ENCODE measurements at places on chromosomes 5 and 9. TPM values are rescaled to one million over a fixed set of nuclear protein-coding genes. Genes with fewer than 3 reads are reported as not detected.

DNA sequence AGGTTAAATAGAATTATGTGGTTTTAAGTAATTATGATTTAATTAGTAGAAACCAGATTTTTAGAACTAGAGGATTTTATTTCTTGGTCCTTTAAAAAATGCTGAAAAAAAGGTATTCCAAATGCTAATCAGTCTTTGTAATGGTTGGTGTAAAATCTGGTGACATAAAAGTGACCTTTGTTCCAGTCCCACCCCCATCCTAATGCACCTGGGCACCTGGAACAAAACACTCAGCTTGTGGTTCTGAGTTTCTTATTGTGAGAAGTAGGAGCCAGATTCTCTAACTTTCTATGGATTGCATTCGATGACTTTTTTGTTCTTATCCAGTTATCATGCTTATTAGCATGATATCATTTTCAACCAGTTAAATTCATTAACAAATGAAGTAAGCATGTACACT, 115.1 kb upstream of the CTNND2 start:
- DNase-seq: no peak

The TUSC1 gene
- 2.0 TPM for total RNA-seq

The IL9 gene
- total RNA-seq: not detected

GRCh38 chr5:156137071-156137869, 189.7 kb upstream of the SGCD start:
- peak; percentile 10 for DNase-seq

- DNase-seq: peak; percentile 43
Measured at GRCh38 chr9:34413231-34413852, 36.6 kb upstream of the MYORG start.

The LCN9 gene
- not detected for total RNA-seq

GRCh38 chr5:74596927-74597326, 43.6 kb downstream of the ENC1 start:
- no peak for DNase-seq

DNA sequence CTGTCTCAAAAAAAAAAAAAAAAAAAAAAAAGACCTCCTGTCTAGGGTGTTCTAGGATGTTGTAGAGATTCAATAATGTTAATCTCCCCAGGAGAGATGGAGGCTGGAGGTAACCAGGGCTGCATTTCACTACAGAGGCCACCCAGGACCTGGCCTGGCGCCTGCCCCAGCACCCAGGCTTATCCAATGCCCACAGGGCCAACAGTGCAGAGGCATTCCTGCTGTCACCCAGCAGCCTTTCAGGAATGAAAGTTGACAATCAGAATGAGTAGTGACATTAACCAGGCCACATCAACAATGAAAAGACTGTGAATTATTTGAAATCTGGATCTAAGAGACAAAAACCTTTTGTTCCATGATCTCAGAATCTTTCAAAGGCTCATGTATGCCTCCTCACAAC, 36.2 kb upstream of the GABRP start:
- no peak for DNase-seq

The JAK2 gene
- 7.2 TPM for total RNA-seq

DNA sequence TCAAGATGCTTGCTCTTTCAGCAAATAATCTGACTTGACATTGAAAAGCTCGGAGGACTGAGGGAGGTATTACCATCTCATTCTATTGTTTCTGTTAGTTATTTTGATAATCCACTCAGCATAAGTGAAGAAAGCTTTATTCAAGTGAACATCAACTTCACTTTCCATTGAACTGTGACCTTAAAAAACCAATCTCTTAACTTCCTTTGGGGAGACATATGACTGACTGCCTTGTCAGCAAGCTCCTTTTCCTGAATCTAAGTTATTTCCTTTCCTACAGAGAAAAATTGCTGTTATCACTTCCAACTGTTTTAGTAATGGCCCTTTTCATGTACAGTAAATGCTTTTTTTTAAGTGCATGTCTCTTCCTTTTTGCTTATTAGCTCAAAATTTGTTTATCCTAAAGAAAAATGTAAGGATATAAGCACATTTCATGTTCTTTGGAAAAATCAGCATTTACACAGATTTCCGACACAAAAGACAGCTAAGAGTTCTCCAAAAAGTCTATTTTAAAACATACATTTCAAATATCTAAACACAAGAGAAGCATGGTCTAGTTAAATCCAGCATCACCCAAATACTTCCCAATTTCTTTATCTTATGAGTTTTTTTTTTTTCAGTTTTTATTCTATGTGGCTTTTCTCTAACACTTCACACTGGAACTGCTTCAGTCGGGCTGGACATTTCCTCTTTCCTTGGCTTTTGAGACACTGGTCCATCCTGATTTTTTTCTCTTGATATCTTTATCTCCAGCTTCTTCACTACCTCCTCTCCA, 117.9 kb upstream of the DAB2 start:
- no peak for DNase-seq

DNA sequence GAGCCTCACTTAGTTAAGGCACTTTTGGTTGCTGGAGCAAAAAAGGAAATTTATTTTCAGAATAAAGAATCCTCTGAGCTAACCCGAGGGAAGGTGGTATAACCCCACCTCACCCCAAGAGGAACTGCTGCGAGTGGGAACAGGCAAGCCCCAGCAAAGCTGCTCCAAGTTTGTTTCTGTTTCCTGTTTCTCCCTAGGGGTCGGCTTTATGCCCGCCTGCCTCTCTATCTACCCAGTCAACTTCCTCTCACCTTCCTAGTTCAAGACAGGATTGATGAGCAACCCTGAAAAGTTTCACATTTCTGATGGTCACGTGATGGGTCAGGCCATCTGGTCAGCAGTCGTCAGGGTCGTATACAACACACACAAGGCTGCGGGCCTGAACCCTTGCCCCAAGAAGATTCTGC, 31.1 kb downstream of the TRIO start:
- peak; percentile 56 for DNase-seq

GRCh38 chr9:101705135-101705661, 33.2 kb downstream of the GRIN3A start:
- DNase-seq: no peak

DNA sequence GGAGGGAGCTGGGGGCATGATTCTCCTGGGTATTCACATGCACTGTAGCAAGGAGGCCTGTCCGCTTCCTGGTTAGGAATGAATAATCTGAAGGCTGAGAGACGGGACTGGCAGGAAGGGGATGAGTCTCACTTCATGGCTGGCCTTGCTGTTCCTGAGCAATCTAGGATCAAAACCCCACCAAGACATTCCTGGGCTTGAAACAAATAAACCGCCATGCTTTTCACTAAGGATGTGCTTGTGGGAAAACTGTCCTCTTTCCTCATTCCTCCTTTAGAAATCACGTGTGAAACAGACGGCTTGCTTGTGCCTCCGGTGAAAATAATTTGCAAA, 132.8 kb downstream of the MACROH2A1 start:
- no peak for DNase-seq

DNA sequence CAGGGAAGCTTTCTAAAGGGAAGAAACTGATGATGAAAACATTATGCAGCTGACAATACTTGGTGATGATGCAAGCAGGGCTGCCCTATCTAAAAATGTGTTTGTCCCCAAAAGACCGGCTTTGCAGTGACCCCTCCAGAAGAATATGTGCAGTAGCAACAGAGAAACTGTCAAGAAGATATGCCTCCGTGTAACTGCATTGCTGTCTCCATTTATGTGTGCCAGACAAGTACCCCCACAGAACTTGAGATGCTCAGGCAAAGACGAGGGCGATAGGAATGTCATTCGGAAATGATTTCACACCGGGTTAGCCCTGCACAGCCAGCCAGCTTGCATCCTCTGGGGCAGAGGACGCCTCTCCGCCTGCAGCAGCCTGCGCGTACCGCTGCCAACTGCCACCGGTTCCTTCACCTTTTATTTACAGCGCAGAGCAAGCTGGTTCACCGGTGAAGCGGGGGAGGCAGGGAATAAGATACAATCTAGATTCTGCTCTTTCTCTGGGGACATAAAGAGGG, 2.0 kb downstream of the GABBR2 start:
- peak; percentile 52 for DNase-seq

The PCDHGB4 gene
- total RNA-seq: 16.4 TPM

DNA sequence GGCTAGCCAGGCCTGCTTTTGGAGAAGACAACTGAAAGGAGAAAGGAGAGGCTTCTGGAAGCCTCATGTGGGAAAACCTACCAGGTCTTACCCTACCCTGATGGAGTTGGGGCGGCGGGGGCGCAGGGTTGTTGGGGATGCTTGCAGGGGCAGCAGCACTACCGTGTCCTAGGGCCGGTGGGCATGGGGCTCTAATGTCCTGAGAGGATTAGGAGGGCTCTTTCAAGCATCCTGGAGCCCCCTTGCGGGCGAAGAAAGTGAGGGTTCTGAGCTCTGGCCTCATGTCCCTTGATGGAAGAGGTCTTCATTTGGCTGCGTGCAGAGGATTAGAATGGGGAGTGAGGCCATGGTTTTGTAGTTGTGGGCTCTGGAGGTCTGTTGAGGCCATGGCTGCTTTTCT, 86.9 kb upstream of the PITX1 start:
- DNase-seq: no peak

The PRLR gene
- total RNA-seq: 0.54 TPM

The FOXD4L3 gene
- not detected for total RNA-seq

DNA sequence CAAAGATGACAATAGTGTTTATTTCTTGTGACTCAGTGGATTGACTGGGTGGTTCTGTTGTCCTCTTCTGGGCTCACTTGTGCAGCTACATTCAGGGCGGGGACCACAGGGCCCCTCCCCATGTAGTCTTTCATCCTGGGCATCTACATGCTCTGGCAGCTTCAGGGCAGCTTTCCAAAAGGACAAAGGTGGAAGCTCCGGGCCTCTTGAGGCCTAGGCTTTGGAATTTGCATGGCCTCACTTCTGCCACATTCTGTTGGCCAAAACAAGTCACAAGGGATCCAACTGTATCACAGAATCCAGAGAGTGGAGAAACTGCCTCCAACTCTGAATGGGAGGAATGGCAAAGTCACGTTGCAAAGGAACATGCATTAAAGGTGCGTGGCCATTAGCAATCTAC, 64.3 kb downstream of the ARHGAP26 start:
- no peak for DNase-seq

GRCh38 chr5:135135530-135136226, 101.7 kb upstream of the PITX1 start:
- DNase-seq: peak; percentile 79

The FAM153A gene
- total RNA-seq: not detected

DNA sequence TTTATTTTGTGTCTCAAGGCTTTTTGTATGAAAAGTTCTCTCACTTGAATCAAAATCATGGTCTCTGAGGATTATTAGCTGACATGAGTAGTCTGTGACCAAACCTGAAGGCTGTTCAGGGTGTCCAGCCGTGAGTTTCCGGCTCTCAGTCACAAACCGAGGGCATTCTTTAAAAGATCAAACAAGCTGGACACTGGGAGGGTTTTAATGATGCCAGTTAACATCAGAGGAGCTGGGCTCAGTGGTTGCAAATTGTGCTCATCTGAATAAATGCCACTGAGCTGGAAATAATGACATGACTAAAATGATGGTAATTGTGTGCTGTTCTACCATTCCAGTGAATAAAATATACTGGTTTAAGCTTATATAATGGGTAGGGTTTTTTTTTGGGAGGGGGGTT, 153.1 kb downstream of the FOCAD start:
- DNase-seq: no peak

DNA sequence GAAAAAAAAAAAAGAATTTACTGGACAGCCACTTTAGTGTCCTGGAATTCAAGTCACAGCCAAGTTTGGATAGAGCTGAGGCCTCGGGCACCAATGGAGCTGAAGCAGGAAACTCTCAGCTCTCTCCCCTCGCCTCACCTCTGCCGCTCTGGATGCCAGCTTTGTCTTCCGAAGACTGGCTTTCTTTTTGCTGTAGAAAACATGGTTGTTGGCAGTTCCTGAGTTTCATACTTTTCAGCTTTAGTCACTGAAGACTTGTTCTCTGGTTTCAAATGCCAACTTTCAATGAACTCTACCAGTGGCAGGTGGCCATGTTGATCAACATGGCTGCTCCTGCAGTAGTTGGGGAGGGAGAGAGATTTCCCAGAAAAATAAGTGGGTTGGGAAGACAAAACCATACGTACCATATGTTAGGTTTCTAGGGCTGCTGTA, 142.2 kb downstream of the SNX18 start:
- DNase-seq: peak; percentile 42

- no peak for DNase-seq
Measured at GRCh38 chr5:156835905-156836304, 14.2 kb upstream of the PPP1R2B start.

DNA sequence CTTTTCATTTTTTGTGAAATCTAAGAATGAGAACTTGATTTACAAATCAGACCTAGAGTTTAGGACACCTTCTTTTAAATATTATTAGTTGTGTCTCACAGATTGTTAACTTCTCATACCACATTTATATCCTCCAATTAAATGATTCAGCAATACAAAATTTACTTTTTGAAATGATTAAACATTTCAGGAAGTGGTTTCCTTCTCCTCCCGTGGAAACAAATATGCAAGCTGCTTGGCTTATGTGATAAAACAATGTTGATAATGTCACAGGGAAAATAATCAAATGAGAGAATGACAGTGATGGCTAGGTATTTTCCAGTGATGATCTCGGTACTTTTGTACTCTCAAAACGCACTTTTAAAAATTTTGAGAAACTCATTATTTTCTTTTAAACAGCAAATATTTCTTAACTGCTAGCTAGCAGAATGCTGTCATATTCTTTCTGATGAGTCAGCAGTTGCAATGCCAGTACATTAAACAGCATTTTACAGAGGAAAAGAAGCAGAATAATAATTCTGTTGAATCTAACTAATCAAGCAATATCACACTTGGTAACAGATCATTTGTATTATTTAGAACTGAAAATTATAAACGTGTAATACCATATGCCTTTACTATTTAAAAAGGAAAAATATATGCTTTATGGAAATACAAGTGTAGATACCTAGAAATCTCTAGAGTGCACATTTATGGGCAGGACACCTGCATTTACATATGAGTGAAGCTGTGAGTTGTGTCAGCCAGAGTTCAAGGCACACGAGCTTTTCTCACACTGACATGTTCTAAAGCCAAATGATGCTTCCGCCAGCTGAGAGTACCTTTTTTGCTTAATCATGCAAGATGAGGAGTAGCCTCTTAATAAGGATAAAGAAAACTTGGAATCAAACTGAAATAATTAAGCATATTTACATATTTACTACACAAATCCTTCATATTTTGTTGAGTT, 53.6 kb upstream of the CDH18 start:
- no peak for DNase-seq

DNA sequence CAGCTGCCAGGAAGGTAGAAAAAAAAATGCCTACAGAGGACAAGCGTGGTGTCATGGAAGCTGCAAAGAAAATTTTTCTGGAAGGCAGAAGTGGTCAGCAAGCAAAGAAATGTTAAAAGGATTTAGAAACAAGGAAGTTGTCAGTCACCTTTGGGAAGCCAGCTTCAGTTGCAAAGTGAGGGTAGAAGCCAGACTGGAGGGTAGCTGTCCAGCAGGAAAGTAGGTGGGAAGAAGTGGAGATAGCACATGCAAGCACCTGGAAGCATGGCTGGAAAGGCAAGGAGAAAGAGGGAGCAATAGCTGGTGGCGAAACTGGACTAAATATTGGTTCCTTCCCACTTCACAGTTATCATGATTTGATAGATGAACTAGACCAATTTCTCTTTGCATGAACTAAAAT, 54.3 kb downstream of the ADRB2 start:
- DNase-seq: no peak
